ENCODE measurements at places on chromosomes 3 and 15.

- no peak for DNase-seq
These were observed 220.7 kb upstream of the SEMA6D start for GRCh38 chr15:47496343-47497185.

DNA sequence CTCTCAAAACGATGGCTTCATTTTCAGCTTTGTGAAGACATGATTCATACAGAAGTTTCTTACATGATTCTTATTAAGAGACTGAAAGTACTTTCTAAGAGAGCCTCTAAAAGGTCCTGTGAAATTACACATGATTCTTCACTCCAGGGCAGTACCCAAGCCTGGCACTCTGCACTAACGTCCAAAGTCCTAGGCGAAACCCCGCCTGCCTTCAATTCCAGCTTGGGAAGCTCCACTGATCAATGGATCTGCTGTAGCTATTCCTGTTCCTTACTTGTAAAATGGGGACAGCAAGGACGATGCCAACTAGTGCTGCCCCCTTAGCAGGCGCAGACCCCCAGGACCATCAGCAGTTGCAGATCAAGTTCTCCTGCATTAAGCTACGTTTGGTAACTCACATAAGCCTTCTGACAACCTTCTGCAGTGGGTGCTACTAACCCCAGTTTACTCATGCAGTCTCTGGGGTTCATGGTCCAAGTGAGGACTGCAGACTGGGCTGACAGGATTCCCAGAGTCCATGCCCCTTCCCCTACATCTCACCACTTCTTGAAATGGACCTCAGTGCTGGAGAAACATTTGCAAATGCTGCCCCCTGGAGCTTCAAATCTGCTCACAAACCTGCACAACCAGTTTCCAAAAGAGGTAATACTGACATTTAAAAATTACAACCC is 10.6 kb downstream of the CHCHD4 start:
- DNase-seq: no peak

DNA sequence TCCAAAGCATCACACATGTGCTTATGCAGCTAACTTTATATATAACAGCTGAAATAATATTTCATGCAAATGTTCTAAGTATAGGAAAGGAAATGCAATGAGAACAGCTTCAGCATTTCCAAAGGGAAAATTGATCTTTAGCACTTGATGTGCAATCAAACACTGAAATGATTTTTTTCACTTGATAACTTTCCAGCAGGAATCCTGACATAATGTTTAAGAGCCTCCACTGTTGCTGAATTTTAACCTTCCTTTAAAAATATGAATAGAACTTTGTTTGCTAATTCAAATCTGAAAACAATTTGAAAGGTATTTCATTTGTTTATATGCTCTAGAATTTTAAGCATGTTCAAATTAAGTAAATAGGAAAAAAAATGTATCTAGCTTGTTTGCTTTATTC is 96.9 kb upstream of the STRIT1 start:
- no peak for DNase-seq

- DNase-seq: no peak
These were observed 27.7 kb upstream of the SLC4A7 start for GRCh38 chr3:27511724-27512422.

DNA sequence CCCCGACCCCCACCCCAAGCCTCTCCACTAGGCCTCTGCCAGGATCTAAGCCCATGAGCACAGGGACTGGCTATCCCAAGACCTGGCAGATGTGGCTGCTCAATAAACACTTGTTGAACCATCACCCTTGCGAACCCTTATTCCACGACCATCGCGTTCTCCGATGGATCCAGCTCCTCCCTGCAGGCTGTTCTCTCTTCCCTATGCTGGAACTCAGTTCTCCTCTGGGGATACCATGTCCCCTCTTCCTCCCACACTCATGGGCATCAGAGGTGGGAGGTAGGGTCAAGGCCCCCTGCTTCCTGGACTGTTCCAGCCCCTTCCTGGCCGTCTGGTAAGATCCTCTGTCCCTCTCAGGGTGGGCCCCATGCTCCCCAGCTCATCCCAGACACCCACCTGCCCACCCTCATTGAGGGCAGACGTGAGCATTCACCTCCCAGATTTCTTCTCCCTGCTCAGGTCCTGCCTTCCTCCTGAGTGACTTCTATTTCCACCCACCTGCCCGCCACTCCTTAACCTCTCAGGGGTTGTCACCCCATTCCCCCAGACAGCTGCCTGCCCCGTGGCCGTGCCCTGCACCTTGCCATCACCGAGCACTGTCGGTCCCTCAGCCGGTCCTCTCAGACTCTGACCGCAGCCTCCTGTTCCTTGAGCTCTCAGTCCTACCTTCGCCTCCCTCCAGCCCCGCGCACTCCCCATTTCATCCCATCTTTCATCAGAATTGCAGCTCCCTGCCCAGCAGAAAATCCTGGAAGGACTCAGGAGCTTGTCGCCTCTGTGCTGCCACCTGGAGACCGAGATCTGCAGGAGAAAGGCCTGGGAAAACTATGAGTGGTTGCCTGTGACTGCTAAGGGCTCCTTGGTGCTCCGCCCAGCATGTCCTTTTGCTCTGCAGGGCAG is 42.0 kb downstream of the PML start:
- DNase-seq: no peak

DNA sequence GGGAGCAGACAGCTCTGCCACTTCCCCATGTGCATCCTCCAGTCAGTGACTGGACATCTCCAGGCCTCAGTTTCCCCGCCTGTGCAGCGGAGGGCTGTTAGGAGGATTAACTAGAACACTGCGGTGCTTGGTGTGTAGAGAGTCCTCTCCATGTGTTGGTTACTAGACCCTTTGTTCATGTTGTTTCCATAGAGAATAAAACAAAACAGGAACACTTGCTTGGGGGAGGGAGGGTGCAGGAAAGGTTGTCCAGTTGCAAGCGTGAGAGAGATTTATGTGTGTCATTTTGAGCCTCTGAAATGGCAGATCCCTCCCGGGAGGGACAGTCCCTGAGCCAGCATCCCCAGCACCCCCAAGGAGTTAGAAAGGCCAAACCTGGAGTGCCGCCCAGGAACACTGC is 184.0 kb upstream of the LYSMD4 start:
- DNase-seq: no peak

GRCh38 chr15:38961931-38962330 is 397.3 kb upstream of the RASGRP1 start:
- no peak for DNase-seq

DNA sequence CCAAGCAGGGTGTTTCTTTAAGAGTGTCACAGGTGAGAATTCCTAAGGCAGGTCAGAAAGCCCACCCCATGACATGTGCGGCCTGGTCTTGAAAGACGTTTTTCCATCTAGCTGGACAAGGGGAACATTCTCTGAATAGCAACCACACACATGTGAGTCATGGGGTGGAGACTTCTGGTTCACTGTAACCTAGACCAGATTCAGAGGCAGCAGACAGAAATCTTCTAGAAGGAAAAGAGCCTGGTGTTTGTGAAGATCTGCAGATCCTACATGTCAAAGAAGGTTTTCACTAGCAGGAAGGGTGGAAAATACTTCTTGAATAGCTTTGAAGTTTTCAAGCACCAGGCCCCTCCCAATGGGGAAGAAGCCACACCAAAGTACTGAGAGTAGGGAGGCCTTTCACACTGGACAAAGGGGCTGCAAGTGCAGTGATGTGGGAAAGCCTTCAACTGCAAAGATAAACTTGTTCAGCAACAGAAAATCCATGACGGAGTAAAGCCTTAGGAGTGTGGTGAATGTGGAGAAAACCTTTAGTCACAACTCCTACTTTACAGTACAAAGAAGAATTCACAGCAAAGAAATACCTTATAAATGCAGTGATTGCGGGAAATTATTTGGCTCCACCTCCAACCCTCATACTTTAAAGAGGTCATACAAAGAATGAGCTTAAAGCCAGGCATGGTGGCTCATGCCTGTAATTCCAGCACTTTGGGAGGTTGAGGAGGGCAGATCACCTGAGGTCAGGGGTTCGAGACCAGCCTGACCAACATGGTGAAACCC is 17.6 kb downstream of the ADAM10 start:
- no peak for DNase-seq

DNA sequence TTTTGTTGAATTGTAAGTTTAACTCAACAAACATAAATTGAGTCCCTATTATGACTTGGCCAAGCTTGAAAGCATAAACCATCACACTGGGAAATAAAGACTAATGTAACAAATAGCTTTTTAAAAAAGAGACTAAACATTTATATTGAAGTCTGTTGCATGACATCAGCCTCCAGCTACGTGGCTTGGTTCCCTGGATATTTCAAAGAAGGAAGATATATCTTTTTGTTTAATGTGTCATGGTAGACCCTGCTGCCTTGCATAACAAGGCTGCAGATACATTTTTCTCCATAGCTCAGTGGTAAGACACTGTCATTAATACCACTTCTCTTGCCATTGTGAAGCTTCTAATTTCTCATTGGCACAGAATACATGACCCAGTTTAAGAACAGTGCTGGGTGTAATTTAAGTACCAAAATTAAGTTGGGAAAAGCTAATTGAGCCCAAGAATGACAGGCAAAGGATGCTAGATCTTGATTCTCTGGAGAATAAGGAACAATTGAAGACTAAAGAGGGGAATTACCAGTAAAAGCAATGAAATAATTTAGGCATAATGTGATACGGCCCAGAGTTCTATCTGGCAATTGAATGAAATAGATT is 14.0 kb downstream of the RCN2 start:
- DNase-seq: no peak

DNA sequence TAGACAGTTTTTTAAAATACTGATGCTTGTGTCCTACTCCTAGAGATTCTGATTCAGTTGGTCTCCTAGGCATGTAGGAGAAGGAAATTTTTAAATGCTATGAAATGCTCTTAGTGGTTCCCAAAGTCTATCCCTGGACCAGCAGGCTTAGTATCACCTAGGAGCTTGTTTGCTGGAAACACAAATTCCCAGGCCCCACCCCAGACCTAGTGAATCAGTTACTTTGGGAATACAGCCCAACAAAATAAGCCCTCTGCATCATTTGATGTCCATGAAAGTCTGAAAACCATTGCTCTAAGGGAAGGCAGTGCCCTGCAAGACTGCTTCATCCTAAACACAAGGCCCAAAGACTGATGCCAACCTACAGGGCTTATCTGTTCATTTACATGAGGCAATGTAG is 36.3 kb downstream of the CCNL1 start:
- no peak for DNase-seq

- no peak for DNase-seq
These were observed 827.4 kb downstream of the IGSF11 start for GRCh38 chr3:118207271-118207670.

- DNase-seq: no peak
These were observed 3.9 kb upstream of the TGM4 start for GRCh38 chr3:44870375-44871061.

- no peak for DNase-seq
These were observed 61.0 kb downstream of the ZBBX start for GRCh38 chr3:167318996-167319615.

- no peak for DNase-seq
These were observed 2.2 kb downstream of the POLG start for GRCh38 chr15:89332446-89332845.

- no peak for DNase-seq
These were observed 152.3 kb downstream of the IGF1R start for GRCh38 chr15:98800437-98801233.

- no peak for DNase-seq
These were observed 104.9 kb downstream of the IL5RA start for GRCh38 chr3:3005146-3005744.

DNA sequence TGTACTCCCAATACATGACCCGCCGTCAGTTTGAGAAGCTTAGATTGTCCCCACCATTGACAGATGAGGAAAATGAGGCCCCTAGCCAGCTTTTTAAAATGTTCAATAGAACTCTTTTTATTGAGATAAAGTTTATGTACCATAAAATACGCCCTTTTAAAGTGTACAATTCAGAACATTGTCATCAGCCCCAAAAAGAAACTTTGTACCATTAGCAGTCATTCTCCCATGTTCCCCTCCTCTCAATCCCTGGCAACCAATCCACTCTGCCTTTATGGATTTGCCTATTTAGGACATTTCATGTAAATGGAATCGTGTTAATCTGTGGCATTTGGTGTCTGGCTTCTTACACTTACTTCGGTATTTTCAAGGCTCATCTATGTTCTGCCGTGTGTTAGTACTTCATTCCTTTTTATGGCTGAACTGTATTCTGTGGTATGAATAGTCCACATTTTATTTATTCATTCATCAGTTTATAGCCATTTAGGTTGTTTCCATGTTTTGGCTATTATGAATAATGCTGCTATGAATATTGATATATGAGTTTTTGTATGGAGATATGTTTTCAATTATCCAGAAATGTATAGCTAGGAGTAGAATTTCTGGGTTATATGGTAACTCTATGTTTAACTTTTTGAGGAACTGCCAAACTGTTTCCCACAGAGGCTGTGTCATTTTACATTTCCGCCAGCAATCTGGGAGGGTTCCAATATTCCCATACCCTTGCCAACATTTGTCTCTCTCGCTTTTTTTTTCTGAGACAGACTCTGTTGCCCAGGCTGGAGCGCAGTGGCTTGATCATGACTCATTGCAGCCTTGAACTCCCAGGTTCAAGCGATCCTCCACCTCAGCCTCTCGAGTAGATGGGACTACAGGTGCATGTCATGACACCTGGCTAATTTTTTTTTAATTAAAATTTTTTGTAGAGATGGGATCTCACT is 15.3 kb upstream of the PTPN23 start:
- DNase-seq: no peak

- DNase-seq: no peak
These were observed 499.8 kb downstream of the FOXP1 start for GRCh38 chr3:71083726-71084131.
